Breast epithelium (tissue), 4 donors: ENCODE measurements at places on chromosomes 16 and 17. TPM values are rescaled to one million over a fixed set of nuclear protein-coding genes. Genes with fewer than 3 reads are reported as not detected.

The CNTNAP4 gene
- not detected for total RNA-seq

The KRTAP2-1 gene
- total RNA-seq = not detected

The RDM1 gene
- not detected for total RNA-seq

DNA sequence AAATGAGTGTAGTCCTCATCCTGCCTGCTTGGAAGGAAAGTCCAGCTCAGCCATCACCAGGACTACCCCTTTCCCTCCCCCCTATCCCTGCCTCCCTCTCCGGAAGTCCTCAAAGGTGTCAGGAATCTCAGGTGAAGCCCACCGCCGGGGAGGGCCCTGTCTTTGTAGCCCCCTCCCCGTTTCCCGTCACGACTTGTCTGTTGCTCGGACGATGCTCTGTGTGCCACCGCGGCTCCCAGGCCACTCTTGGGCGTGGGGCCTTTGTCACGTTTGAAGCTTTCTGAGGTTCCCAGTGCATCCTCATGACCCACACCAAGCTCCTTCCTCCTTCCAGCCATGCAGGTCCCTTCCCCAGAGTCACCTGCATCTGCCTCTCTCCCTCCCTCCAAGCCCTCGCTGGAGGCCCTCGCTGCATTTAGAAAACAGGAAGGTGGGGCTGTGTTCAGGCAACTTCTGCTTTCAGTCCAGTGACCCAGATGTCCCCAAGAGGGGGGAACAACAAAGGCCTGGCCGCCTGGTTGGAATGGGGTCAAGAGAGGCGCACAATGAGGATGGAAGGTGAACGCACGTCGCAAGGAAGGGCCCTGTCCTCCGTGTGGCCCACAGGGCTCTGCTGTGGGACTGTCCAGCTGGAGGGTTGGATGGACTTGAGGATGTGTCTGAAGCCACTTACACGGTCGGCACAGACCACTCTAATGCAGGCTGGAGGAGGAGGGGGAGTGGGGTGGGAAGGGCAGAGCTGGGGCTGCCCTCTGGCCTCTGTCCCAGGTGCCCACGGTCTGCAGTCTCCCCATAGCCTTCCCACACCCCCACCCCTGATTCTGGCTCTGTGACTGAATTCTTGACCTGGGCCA lies 59.9 kb downstream of the OR1D5 start:
- peak; percentile 37 for DNase-seq

DNA sequence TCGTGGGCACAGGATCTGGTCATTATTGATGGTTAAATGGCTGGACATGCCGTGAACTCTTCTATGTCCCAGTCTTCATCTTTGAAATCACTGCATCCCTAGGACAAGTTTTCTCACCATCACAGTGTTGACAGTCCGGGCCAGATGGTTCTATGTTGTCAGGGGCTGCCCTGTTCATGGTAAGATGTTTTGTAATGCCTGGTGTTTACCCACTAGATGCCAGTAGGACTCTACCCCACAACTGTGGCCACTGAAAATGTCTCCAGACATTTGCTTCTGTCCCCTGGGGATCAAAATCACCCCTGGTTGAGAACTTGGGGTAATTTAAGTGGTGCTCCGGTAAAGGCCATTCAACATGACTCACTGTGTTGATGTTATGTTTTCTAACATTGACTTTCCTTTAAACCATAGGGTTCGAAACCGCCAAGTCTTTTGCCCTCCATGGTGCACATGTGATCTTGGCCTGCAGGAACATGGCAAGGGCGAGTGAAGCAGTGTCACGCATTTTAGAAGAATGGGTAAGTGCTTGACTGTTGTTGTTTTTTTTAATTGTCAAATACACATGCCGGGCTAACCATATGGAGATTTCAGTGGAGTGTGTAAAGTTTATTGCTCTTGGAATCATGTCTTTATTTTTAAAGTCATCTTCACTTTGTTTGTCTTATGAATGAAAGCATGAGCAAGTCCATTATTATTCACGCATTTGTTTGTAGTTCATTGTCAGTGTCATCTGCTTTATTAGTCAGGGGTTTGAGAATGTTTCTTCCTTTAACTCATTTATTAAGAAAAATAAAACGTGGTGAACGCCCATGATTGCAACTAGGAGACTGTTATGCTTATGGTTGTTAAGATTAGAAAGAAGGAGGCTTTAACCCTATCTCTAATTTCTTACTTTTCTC lies 64.6 kb downstream of the WWOX start:
- DNase-seq = no peak

- DNase-seq = no peak
These were observed at the start of gene BTBD17 for GRCh38 chr17:74361230-74362068. TSS of gene BTBD17 (minus strand) at chr17:74361868. CDS start at chr17:74361819, 49 bp downstream.
